Lung (tissue), 17 donors: ENCODE measurements at places on chromosomes 12 and 14.

DNA sequence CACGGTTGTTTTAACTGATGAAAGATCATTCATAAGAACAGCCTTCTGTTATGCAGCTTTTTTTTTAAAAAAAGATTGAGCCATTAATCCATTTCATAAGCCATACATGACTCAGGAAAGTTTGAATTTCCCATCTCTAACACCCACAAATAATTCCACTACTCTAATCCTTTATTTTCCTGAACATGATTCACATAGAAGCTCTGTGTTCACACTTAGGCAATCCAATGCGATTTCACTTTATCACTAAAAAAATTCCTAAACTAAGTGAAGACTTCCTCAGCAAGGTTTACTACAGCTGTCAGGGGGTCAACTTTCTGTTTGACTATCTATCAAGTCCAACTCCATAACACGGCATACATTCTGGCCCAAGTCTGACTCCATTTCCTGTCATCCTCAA lies 25.9 kb downstream of the PKP2 start:
- no peaks in the 10 kb centered on the region for H3K27me3 ChIP-seq
- no peaks in the 10 kb centered on the region for H3K4me1 ChIP-seq
- H3K4me3 ChIP-seq, result no peak overlapping the region
- peak overlapping the region; percentile 46 for H3K27ac ChIP-seq
- H3K36me3 ChIP-seq, result no peaks in the 10 kb centered on the region
- DNase-seq, result no peak

GRCh38 chr14:54040846-54041245 lies 84.2 kb upstream of the BMP4 start:
- no peak for DNase-seq
- no peak overlapping the region for H3K27ac ChIP-seq
- no peak overlapping the region for H3K4me3 ChIP-seq
- no peaks in the 10 kb centered on the region for H3K27me3 ChIP-seq
- no peaks in the 10 kb centered on the region for H3K36me3 ChIP-seq

DNA sequence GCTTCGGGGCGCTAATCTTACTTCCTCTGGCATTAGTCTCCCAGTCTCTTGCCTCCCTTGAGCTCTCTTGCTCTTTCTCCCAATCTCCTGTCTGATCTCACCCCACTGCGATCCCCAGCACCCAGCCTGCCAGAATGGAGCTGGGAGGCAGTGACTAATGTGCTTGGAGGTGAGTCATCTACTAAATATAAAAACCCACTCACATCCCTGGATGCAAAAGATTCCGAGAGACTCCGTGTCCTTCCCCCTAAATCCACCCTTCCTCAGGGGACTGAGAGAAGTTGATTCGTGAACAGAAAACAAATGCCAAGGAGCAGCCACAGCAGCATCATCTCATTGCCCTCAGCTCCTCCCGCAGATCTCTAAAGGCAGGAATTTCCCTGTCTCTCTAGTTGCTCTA lies 45.7 kb upstream of the KCNA5 start:
- no peak overlapping the region for H3K4me3 ChIP-seq
- DNase-seq, result no peak
- H3K27me3 ChIP-seq, result peaks cover 48% of the 10 kb centered on the region

DNA sequence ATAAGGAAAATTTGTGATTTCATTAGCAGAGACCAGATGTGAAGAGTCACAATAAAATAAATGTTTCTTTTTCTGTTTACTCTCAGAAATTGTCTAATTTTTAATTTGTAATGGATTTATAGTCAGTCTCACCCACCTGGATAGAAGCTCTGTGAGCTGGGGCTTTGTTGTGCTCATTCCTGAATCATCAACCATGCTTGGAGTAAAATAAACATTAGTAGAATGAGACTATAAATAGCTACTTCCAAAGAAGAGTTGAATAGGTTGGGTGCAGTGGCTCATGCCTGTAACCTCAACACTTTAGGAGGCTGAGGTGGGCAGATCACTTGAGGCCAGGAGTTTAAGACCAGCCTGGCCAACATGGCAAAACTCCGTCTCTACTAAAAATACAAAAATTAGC lies 185.3 kb upstream of the FBXO33 start:
- H3K4me3 ChIP-seq, result no peak overlapping the region
- H3K27me3 ChIP-seq, result no peaks in the 10 kb centered on the region
- no peak overlapping the region for H3K27ac ChIP-seq
- no peaks in the 10 kb centered on the region for H3K36me3 ChIP-seq
- H3K4me1 ChIP-seq, result no peaks in the 10 kb centered on the region

DNA sequence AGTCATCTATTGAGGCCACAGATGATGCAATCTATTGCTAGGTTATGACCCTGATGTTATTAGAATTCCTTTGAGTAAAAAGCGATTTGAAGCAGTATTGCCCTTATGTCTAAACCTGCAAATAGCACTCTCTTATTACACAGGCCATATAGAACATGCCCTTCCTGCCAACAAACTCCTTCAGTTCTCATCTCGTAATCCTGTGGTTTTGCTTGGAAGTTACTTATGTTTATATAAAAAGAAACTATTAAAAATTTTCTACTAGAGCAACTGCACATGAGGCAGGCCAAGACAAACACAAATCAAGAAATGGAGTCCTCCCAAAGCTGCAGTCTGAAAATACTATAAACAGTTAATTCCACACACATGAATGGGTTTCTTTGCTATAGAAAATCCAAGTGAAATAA lies 1200.2 kb downstream of the LRFN5 start:
- H3K4me1 ChIP-seq, result no peaks in the 10 kb centered on the region
- H3K4me3 ChIP-seq, result no peak overlapping the region
- H3K27me3 ChIP-seq, result no peaks in the 10 kb centered on the region
- no peak overlapping the region for H3K27ac ChIP-seq
- DNase-seq, result no peak
- no peaks in the 10 kb centered on the region for H3K36me3 ChIP-seq

DNA sequence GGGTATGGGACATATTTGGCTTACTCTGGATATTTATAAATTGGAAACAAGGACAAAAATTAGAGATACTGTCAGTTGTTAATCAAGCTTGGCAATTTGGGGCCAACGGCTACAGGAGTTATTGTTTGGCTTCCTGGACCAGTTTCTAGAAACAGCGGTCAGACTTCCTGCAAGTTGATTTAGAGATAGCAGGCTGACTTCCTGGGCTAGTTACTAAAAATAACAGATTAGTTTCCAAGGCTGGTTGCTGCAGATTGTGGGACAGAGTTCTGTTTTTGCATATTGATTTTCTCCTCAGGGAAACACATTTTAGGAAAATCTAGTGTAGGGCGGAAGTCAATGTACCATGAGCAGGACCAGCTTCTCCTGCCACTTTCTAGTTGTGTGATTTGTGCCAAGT lies 144.0 kb upstream of the TMPO start:
- DNase-seq, result no peak
- no peaks in the 10 kb centered on the region for H3K36me3 ChIP-seq
- peaks cover 29% of the 10 kb centered on the region for H3K4me1 ChIP-seq
- no peak overlapping the region for H3K4me3 ChIP-seq
- H3K27me3 ChIP-seq, result no peaks in the 10 kb centered on the region

DNA sequence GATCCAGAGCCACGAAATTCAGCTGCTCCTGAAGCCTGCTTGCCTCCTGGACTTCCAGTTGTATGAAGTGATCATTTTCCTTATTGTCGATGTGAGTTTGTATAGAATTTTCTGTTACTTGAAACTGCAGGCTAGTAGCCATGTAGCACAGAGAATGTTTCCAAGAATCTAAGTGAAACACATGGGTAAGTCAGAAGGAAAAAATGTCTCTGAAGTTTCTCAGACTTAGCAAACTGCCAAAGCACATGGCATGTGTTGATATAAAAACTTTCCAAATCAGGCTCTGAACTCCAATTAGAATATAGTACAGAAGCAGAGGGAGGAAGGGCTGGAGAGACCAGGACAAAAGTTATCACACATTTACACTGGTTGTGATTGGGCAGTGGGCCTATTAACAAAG lies 9.8 kb upstream of the PCNX1 start:
- H3K4me3 ChIP-seq, result no peak overlapping the region
- peaks cover 3% of the 10 kb centered on the region for H3K4me1 ChIP-seq
- no peaks in the 10 kb centered on the region for H3K36me3 ChIP-seq
- no peaks in the 10 kb centered on the region for H3K27me3 ChIP-seq

DNA sequence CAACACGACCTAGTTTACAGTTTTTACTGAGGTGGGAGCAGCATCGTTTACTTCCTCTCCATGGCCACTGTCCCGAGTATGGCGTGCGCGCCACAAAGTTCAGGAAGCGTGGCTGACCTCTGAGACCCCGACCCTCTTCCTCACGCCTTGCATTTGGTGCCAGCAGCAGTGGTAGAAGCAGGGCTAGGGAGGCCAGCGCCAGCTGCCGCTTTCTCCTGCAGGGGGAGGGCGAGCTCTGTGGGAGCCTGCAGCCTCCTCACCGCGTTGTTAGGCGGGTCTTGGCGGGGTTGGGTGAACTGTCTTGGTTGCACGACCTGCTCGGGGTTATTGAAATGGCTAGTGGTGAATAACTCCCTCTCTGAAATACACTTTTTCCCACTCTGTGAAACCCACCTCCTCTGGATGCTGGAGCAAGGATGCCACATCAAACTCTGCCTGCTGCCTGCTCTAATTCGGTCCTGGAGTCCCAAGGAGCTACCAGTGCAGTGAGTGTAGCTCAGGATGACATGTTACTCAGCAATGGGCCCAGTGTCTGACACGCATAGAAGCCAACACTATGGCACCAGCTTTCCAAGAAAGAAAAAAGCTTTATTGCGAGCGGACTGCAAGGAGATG lies 22.3 kb upstream of the TDRD9 start:
- no peak for DNase-seq
- H3K4me1 ChIP-seq, result no peaks in the 10 kb centered on the region
- H3K4me3 ChIP-seq, result no peak overlapping the region

- no peak overlapping the region for H3K27ac ChIP-seq
- no peak overlapping the region for H3K4me3 ChIP-seq
- peak; percentile 78 for DNase-seq
- H3K4me1 ChIP-seq, result peaks cover 3% of the 10 kb centered on the region
- H3K27me3 ChIP-seq, result no peaks in the 10 kb centered on the region
These were observed 70.1 kb upstream of the KRR1 start for GRCh38 chr12:75581515-75581914.

DNA sequence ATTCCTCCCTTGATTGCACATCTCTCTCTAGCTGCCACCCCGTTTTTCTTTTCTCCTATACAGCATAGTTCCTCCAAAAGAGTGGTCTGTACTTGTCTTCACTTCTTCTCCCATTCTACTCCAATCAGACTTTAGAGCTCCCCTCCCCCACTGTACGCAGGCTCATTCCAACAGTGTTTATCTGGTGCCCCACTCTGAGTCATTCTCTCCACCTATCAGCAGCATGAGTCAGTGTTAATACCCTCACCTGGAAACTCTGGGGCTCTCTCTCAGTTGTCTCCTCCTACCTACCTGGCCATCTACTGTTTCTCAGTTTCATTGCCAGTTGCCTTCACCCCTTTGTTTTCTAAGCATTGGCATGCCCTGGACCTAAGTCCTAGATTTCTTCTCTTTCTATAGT lies 175.1 kb upstream of the ARHGAP5 start:
- no peaks in the 10 kb centered on the region for H3K27me3 ChIP-seq
- H3K36me3 ChIP-seq, result no peaks in the 10 kb centered on the region
- H3K4me1 ChIP-seq, result no peaks in the 10 kb centered on the region
- H3K27ac ChIP-seq, result no peak overlapping the region
- H3K4me3 ChIP-seq, result no peak overlapping the region

- H3K36me3 ChIP-seq, result no peaks in the 10 kb centered on the region
- no peak overlapping the region for H3K4me3 ChIP-seq
- no peaks in the 10 kb centered on the region for H3K27me3 ChIP-seq
- no peak overlapping the region for H3K27ac ChIP-seq
- peaks cover 5% of the 10 kb centered on the region for H3K4me1 ChIP-seq
These were observed 47.2 kb downstream of the LRP6 start for GRCh38 chr12:12219664-12220063.

- H3K36me3 ChIP-seq, result no peaks in the 10 kb centered on the region
- H3K4me3 ChIP-seq, result no peak overlapping the region
- no peaks in the 10 kb centered on the region for H3K27me3 ChIP-seq
- H3K27ac ChIP-seq, result no peak overlapping the region
- DNase-seq, result no peak
These were observed 96.5 kb upstream of the VASH1 start for GRCh38 chr14:76664790-76665189.

DNA sequence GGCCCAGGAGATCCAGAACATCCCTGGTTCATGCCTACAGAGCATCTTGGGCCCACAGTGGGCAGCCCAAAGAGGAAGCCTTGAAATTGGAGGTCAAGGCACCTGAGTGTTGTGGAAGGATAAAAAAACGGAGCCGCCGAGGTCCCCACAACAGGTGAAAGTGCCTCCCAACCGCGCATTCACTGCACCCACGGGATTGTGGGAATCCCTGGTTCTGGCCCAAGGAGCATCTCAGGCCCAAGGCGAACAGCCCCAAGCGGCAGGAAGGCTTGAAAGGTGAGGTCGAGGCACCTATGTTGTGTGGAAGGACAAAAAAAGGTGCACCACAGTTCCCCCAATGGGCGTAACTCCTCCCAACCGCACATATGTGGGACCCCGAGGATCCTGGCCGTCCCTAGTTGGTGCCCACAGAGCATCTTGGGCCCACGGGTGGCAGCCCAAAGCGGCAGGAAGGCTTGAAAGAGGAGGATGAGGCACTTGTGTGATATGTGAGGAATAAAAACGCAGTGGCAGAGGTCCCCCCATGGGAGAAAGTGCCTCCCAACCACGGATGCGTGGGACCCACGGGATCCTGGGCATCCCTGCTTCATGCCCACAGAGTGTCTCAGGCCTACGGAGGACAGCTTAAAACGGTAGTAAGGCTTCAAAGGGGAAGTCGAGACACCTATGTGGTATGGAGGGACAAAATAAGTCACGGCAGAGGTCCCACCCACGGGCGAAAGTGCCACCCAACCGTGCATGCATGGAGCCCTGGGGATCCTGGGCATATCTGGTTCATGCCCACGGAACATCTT lies 583.9 kb downstream of the ALG10 start:
- H3K27me3 ChIP-seq, result no peaks in the 10 kb centered on the region
- no peak overlapping the region for H3K4me3 ChIP-seq
- no peaks in the 10 kb centered on the region for H3K4me1 ChIP-seq
- no peak for DNase-seq
- no peak overlapping the region for H3K27ac ChIP-seq

DNA sequence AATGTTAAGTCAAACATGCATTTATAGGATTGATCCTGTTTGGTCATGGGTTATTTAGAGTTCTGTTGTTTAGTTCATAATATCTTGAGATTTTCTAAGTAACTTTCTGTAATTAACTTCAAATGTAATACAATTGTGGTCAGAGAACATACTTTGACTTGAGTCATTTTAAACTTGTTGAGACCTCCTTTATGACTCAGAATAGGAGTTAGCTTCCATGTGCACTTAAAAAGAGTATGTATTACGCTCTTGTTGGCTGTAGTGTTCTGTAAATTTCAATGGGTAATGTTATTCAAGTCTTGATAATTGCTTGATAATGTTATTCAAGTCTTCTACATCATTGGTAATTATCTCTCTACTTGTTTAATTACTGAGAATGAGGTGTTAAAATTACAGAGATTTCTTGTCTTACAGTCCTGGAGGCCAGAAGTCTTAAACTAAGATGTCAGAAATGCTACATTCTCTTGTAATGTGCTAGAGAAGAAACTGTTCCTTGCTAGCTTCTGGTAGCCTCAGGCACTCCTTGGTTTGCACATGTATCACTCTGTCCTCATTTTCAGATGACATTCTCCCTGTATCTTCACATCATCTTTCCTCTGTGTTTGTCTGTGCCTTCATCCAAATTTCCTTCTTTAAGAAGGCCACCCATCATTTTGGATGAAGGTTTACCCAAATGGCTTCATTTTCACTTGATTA lies 197.3 kb downstream of the TMTC3 start:
- no peak overlapping the region for H3K4me3 ChIP-seq
- H3K27ac ChIP-seq, result no peak overlapping the region
- no peaks in the 10 kb centered on the region for H3K27me3 ChIP-seq
- peaks cover 3% of the 10 kb centered on the region for H3K4me1 ChIP-seq

GRCh38 chr14:77457115-77457521 lies 283 bp downstream of the VIPAS39 start:
- H3K4me1 ChIP-seq, result peaks cover 22% of the 10 kb centered on the region
- no peaks in the 10 kb centered on the region for H3K27me3 ChIP-seq
- peak overlapping the region; percentile 83 for H3K27ac ChIP-seq
